ENCODE measurements at places on chromosomes 2 and 18.

DNA sequence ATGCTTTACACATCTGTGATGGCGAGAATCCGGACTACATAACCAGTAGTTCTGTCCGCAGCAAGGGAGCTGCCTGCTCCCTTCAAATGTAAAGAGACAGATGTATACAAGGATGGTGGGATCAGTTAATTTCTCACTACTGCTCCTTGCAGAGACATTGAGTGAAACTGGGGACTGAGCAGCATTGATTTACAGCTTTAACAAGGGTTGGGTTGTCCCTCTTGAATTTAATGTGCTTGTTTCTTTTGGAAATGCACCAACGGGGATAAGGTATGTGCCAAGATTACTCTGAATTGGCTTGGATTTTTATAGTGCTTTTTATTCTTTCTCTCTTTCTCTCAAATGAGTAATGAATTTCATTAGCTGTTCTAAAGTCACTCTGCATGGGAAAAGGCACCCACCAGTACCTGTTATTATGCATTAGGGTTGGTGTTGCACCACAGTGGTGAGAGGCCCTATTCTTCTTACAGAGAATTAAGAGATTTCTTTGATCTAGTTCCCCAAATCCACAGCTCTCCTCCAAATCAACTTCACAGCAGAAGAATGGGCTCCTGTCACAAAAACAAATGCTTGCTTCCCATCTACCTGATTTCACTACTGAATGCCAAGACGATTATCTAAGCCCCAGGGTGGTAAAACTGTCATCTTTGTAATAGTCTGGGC, 107.6 kb downstream of the DOCK10 start:
- no peak for DNase-seq

GRCh38 chr2:221929259-221929658, 357.2 kb upstream of the EPHA4 start:
- DNase-seq = no peak

DNA sequence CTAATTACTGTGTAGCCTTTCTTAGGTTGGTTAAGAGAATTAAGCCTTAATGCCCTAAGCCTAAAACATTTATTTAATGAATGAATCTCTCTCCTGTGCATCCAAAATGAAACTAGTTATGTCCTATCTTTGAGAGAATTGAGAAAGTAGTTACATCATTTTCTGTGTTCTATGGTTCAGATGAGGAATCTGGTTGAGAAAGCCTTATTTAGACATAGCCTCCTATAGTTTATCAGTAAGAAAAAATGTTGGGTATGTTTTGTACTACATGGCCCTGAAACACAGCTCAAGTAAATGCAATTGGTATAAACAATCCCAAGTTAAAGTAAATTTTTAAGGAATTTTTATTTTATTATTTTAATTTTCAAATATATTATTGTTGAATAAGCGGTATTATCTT, 25.9 kb upstream of the RAMP1 start:
- no peak for DNase-seq

DNA sequence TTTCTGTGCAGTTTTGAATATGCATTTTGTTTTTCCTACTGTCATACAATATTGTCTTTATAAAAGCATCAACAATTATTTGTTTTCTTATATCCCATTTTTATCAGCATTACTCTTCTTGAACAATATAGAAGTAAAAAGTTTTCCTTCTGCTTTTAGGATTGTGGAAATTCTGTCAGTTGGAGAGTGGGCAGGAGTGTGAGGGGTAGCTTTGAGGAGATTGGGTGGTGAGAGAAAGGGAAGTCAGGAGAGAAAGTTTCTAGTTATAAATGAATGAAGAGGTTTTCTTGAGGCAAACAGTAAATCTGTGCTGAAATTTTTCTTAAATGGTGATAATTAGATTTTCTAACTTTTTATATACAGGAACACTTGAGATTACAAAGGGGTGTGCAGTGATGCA, 151.7 kb upstream of the NOSTRIN start:
- no peak for DNase-seq

- peak; percentile 66 for DNase-seq
Measured at GRCh38 chr18:41745166-41746049, 209.6 kb upstream of the PIK3C3 start.
